ENCODE measurements at places on chromosomes 4 and X. TPM values are rescaled to one million over a fixed set of nuclear protein-coding genes. Genes with fewer than 3 reads are reported as not detected.

- no peak overlapping the region for H3K27ac ChIP-seq
- peaks cover 8% of the 10 kb centered on the region for H3K4me1 ChIP-seq
- H3K27me3 ChIP-seq, result peaks cover 17% of the 10 kb centered on the region
- no peaks in the 10 kb centered on the region for H3K36me3 ChIP-seq
- DNase-seq, result no peak
These were observed 2.4 kb downstream of the ANKRD50 start for GRCh38 chr4:124710015-124710741.

DNA sequence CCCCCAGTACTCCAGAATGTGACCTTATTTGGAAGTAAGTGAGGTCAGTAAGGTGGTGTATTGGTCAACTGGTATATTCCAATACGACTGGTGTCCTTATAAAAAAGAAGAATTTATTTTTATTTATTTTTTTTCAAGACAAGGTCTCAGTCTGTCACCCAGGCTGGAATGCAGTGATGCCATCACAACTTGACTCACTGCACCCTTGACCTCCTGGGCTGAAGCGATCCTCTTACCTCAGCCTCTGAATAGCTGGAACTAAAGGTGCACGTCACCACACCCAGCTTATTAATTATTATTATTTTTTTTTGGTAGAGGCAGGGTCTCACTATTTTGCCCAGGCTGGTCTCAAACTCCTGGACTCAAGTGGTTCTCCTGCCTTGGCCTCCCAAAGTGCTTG lies 115.1 kb upstream of the PITX2 start:
- no peak overlapping the region for H3K27ac ChIP-seq
- no peaks in the 10 kb centered on the region for H3K27me3 ChIP-seq
- no peaks in the 10 kb centered on the region for H3K4me1 ChIP-seq
- H3K4me3 ChIP-seq, result no peak overlapping the region
- no peaks in the 10 kb centered on the region for H3K36me3 ChIP-seq

- no peaks in the 10 kb centered on the region for H3K4me1 ChIP-seq
- H3K36me3 ChIP-seq, result no peaks in the 10 kb centered on the region
- no peak overlapping the region for H3K27ac ChIP-seq
- no peak overlapping the region for H3K4me3 ChIP-seq
- no peak for DNase-seq
These were observed 190.6 kb downstream of the ACTRT1 start for GRCh38 chrX:127861611-127862010.

DNA sequence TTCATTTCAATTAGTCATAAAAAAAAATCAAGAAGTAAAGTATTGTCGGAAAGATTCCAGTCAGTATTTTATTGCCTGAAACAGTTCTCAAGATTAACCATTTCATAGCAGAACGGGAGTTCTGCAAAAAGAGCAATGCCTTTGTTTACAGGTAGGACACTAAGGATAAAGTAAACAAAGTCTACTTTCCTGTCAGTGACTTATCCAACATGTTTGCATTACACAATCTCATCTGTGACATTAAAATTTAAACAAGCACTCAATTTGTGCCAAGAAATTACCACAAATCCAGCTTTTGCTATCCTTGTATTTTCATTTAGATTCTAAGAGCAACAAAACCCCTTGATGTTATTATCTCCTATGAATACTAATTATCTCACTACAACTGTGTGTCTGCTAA lies 306.5 kb upstream of the LDB2 start:
- H3K4me3 ChIP-seq, result no peak overlapping the region
- H3K36me3 ChIP-seq, result no peaks in the 10 kb centered on the region
- H3K27ac ChIP-seq, result no peak overlapping the region
- no peaks in the 10 kb centered on the region for H3K4me1 ChIP-seq

- H3K27ac ChIP-seq, result no peak overlapping the region
- no peak overlapping the region for H3K4me3 ChIP-seq
- no peaks in the 10 kb centered on the region for H3K27me3 ChIP-seq
- DNase-seq, result no peak
- H3K4me1 ChIP-seq, result no peaks in the 10 kb centered on the region
- H3K36me3 ChIP-seq, result no peaks in the 10 kb centered on the region
These were observed 140.3 kb upstream of the PGRMC2 start for GRCh38 chr4:128427832-128428366.

DNA sequence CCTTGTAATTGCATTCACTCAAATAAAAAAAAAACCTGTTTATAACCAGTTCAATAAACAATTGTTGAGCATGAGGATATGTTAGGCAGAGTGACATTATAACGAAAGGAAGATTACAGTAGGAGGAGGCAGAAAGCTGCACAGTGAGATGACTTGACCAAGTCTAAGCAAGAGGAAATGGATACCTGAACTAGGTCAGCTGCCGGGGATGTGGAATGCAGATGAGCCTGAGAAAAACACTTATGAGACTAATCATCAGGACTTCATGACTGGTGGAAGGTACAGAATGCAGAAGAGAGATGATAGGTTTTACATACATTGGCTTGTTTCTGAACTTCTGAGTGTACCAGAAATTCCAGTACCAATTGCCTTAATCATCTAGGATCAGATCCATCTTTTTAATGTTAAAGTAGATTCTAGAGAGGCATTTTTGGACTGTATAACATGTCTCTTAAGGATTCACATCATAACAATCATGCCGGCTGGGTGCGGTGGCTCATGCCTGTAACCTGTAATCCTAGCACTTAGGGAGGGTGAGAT lies 208.1 kb upstream of the PPP3CA start:
- H3K36me3 ChIP-seq, result peaks cover 2% of the 10 kb centered on the region
- H3K27ac ChIP-seq, result no peak overlapping the region
- no peak for DNase-seq
- no peak overlapping the region for H3K4me3 ChIP-seq
- peaks cover 3% of the 10 kb centered on the region for H3K27me3 ChIP-seq
- H3K4me1 ChIP-seq, result no peaks in the 10 kb centered on the region

- no peak for DNase-seq
- H3K4me1 ChIP-seq, result no peaks in the 10 kb centered on the region
- no peak overlapping the region for H3K4me3 ChIP-seq
- H3K36me3 ChIP-seq, result no peaks in the 10 kb centered on the region
- no peak overlapping the region for H3K27ac ChIP-seq
- H3K27me3 ChIP-seq, result no peaks in the 10 kb centered on the region
These were observed 609.8 kb upstream of the GALNTL6 start for GRCh38 chr4:171203425-171203824.

GRCh38 chr4:1210971-1211370 lies 38.0 kb downstream of the CTBP1 start:
- H3K27ac ChIP-seq, result no peak overlapping the region
- no peaks in the 10 kb centered on the region for H3K27me3 ChIP-seq
- no peaks in the 10 kb centered on the region for H3K4me1 ChIP-seq
- H3K4me3 ChIP-seq, result no peak overlapping the region

Gene FAM193A
- 30.4 TPM for total RNA-seq

Gene RHOXF2B
- not detected for total RNA-seq

Gene MAB21L2
- not detected for total RNA-seq

Gene SLC34A2
- not detected for total RNA-seq

Data from activated T-helper 1 cell treated with anti-CD3 and anti-CD28 coated beads, Interleukin-12 subunit alpha, Interleukin-12 subunit beta, Interleukin-2, Interleukin-4 antibody, amounts not matched to agents 30 ng/mL and 10 ng/mL and 1 ng/mL, durations not matched to agents 14 hours and 24 hours and 36 hours (primary cell).